ENCODE measurements at places on chromosomes 2 and 18.

GRCh38 chr2:54347622-54348021, 91.6 kb upstream of the TSPYL6 start:
- no peak for DNase-seq

DNA sequence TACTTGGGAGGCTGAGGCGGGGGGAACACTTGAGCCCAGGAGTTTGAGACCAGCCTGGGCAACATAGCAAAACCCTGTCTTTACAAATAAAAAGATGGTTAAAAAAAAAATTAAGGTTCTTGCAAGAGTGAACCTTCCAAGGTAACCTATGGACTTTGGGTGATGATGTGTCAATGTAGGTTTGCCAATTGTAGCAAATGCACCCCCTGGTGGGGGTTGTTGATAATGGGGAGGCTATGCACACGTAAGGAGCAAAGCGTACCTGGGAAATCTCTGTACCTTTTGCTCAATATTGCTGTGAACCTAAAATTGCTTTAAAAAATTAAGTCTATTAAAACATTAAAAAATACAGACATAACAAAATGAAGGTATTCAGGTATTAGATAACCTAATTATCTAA, 70.4 kb downstream of the CWC22 start:
- no peak for DNase-seq

DNA sequence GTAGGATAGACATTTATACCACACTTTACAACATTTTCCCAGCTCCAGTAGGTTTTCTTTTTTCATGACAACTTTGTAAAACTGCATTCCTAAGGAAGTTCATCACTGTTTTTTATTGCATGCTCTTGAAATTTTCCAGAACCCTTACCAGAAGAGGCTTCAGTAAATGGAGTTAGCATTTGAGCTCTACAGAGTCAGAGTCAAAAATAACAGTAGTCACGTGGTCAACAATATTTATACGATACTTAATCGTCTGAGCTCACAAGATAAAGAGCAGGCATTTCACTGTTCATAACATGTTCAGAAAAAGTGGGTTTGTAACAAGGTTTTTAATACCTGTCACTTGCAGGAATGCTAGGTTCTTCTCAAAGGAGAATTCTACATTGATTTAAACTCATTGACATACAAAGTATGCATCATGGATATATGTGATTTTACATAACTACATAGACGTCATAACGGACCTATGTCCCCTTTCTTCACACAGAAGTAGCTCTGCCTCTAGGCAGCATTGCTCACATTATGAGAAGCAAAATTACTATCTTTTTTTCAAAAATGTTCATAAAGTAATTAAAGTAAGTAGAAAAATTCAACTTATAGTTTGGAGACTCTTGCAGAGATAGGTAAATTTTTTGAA, 187.0 kb upstream of the COL3A1 start:
- no peak for DNase-seq

DNA sequence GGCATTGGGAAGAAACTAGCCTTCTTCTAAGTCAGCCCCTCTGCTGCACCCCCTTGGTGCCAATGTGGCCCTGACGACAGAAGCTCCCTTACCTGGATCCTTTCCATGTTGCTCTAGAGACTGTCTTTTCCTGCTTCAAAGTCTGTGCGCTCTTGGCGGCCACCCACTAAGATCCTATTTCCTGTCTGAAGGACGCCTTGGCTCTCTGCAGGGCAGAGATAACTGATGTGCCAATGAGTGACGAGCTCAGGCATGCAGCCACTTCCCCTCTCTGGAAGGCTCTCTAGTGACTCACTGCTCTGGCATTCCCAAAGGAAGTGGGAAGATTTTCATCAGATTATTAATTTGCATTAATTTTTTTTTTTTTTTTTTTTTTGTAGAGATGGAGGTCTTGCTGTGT, 273.5 kb downstream of the CDH20 start:
- no peak for DNase-seq

- DNase-seq, result no peak
These were observed 562.1 kb upstream of the KLHL29 start for GRCh38 chr2:22822835-22823234.

- no peak for DNase-seq
These were observed 198.2 kb downstream of the DLGAP1 start for GRCh38 chr18:4256766-4257417.

DNA sequence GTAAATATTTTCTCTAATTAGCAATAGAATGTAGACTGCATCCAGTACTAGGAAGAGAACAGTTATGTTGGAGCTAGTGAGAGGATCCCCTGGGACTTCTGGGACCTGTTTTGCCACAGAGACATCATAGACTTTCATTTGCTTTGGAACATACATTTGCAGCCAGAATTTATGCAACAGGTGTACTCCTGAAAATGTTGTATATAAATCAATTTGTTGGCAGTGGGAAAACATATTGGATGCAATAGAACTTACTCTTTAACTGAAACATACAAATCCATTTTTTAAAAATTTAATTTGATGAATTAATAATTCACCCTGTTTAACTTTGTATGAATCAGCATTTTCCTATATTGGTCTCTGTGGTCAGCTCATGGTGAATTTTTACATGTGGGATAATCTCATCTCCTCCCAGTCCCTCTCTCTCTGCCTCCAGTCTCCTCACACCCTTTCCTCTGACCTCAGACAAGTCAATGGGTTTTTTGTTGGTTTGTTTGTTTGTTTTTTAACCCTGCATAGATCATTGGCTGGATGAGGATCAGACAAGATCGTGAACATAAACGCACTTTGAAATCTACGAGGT, 263.0 kb downstream of the LPIN1 start:
- no peak for DNase-seq

- DNase-seq, result no peak
These were observed 112.0 kb downstream of the TRABD2A start for GRCh38 chr2:84768840-84769239.

GRCh38 chr2:38129481-38129880, 53.5 kb upstream of the CYP1B1 start:
- DNase-seq, result no peak

DNA sequence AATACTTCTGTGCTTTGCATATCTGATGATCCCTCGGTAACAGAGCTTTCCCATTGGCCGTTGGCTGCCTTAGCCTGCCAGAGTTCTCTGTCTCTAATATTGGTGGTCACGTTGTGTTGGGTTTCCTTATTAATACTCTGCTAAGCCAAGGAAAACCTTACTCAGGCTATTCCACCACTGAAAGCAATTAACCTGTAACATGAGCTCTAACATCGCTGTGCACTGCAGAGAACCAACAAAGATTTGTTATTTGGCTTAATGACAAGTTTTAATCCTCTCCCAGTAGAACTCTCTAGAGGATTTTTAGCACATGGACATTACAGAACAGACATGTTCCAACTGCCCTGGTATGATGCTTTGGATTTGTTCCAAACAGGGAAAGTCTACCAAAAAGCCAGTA, 825.9 kb upstream of the POU3F3 start:
- no peak for DNase-seq

DNA sequence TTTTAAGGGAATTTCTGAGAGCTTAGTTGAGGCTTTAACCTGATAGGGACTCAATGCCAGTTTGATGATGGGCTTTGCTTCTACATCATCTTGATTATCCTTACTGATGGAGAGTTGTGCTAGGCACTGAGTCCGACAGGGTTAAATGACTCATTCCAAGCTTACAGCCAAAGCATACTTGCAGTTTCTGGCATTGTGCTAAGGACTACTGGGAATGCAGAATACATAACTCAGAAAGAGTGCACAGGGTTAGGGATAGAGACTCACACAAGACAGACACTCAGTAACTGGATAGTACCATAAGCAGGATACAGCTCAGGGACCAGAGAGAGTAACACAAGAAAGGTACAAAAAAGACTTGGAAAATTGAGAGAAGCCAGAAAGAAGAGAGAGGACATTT, 94.1 kb upstream of the SLC14A2 start:
- no peak for DNase-seq

DNA sequence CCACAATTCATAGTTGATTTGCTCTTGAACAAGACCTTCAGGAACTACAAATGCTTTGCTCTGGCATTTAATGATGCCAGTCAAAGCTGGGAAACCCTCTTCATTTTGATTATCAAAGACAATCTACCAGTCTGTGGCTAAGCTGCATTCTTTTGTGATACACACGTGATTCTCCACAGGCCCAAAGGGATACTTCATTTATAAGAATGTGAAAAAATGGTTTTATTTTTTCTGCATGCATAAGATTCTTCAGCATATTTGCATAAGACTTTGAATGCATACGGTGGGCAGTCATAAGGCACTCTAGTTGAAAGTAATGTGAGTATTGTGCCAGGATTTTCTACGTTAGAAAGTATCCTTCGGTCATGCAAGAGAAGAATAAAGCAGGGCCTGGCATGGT, 33.0 kb upstream of the ARL5A start:
- DNase-seq, result no peak

DNA sequence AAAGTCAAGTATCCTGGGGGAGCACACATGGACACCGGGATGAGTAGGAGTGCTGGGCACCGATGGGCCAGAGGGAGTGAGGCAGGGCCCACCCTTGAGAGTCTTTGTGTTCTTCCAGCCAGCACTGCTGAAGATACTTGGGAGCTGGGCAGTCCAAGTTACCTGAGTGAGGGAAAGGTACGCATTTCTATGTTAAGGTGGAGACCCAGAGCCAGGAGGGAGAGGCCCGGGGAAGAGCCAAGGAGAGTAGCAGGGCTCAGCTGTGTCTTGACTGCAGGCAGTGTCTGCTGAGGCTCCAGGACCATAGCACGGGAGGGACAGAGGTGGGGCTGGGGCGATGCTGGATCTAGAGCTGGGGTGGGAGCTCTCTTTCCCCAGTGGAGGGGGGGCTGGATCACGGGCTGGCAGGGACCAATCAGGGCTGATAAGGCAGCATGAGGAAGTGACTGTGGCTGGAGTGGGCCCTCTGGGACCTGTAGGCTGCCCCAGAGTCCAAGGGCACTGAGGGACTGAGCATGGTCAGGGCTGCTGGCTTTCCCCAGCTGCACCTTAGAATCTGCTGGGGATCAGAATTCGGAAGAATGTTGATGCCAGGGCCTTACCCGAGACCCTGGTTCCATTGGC, 289.2 kb downstream of the PHLPP1 start:
- no peak for DNase-seq

GRCh38 chr2:99571954-99572353, 82.1 kb upstream of the REV1 start:
- DNase-seq, result no peak

DNA sequence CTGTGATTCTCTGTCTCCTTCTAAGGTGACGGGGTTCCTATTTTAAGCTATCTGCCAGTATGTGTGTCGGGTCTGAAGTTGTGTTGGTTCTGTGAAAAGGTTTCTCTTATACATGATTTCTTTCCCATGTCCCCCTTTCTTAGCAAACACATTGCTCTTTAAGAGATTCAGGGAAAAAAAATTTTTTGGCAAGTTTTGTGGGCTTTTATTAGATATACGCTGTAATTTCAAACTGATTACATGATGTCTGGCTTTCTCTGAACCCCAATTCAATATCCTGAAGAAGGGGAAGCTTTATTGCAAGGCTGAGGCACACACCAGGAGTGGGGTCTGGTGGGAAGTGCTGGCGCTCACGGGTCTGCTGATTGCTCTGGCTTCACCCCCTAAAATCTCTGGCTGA, 210.6 kb downstream of the AGPS start:
- DNase-seq, result no peak

DNA sequence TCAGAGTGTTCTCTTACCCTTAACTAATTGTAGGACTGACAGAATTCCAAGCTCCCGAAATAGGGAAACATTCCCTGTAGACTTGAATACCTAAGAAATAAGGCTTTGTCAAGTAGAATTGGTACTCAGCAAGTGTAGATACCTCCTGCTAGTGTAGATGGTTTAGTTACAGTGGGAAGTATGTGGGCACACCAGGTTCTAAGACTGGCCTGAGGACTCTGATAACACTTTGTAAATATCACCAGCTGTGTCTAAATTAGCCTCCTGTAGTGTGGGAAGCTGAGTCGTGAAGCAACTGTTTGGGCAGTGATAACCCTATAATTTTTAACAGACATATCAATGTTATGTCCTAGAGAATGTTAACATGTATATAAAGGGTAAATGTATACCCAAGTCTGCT, 304.5 kb downstream of the SLC8A1 start:
- no peak for DNase-seq

- DNase-seq, result no peak
These were observed 11.1 kb downstream of the RAB3GAP1 start for GRCh38 chr2:135063210-135063609.

GRCh38 chr2:122960759-122961641, 1064.1 kb upstream of the CNTNAP5 start:
- DNase-seq, result no peak

- no peak for DNase-seq
These were observed 8.8 kb upstream of the AQP4 start for GRCh38 chr18:26874283-26874682.

DNA sequence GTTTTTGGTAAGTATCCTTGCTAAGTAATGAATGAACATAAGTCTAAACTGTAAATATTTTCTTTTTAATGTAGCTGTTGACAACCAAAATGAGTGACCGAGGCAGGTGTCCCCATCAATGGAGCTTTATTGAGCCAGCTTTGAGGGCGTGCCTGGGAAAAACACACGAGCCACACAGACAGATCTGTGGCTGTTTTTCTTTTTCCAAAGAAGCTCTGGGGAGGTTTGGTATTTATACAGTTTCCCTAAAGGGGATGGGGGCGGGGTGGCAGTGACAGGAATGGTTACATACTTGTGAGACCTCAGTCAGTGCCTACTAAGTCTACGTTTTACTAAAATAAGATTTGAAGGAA, 11.2 kb downstream of the DBI start:
- DNase-seq, result no peak

DNA sequence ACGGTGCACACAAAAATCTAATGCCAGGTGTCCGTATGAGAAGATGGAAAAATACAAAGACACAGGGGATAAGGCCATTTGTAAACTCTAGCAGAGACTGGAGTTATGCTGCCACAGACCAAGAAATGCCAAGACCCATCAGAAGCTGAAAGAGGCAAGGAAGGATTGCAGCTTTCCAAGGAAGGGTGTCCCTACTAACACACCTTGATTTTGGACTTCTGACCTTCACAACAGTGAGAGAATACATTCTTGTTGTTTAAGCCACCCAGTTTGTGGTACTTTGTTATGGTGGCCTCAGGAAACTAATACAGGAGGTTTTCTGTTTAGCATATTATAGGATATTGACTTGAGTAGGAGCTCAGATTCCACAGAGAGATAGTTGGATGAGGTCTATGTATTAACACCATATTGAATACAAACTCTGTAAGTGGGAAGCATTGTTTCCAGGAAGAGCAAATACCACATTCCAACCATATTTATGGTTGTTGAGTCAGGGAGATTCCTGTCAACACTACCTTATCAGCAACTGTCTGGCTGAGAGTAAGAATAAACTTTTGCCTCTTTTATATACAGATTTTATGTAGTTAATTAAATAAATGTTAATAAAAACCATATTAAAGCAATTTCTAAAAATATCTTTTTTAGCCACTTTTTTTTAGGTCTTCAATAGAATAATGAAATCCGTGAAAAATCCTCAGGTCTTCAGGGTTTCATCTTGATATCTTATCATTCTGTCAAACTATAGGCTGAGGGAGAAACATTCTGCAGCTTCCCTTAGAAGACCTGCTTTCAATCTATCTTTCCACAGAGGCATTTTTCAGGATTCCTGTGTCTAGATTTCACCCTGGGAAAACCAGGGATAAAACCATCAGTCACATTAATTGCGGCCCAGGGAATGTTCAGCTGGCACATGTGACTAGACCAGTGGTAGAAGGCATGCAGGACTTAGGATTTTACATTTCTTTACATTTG, 35.4 kb upstream of the HNMT start:
- no peak for DNase-seq

All from stimulated activated CD8-positive, alpha-beta memory T cell treated with anti-CD3 and anti-CD28 coated beads, Interleukin-4, amount 100 ng/mL, for 4 hours (primary cell).